Stimulated activated CD8-positive, alpha-beta memory T cell treated with anti-CD3 and anti-CD28 coated beads, Interleukin-4, amount 100 ng/mL, for 1 hour (primary cell): ENCODE measurements at places on chromosomes 7 and 10.

GRCh38 chr10:6301488-6302075 is 98.8 kb downstream of the PFKFB3 start:
- DNase-seq: no peak

DNA sequence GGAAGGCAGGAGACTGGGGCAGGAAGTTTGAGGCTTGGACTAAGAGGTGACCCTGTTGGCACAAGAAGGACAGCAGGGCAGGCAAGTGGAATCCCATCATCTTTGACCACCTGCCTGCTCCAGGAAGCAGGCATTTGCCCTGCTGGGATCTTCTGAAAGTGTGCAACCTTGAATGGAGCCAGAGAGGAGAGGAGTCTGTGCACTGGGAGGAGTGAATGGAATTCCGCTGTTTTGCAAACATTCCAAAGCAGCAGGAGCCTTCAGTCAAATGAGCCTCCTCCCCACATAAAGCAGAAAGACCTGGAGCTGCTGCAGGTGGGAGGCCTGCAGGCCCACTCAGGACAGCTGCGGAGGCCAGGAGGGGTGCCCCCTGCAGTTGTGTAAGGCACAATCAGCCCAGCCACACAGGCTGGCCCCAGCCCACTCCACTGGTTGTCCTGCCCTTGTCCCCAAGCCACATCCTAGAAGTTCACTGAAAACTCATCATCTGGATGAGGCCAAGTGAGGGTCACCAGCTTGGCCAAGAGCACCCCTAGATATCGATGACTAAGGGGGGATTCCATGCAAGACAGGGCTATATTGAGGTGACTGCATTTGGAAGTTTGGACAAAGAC is 249.5 kb downstream of the RPS24 start:
- DNase-seq: no peak

DNA sequence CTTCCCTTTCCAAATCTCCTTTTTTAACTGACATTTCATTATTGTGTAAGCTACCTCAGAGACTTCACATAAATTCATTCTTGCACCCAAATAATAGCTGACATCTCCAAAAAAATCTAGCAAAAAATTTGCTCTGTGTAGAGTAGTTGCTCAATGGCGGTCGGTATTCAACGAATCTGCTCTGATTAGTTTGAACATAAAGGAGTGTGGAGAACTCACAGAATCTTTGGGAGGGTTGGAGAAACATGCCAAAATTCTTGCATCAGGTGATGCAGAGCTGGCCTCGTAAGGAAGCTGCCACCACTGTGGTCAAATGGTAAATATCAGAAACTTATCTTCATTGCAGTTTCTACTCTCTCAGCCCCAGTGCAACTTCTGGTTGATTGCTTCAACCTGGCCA is 201.2 kb upstream of the MDFIC start:
- no peak for DNase-seq

- DNase-seq: no peak
Measured at GRCh38 chr10:21750424-21750823, 216.4 kb downstream of the MLLT10 start.

DNA sequence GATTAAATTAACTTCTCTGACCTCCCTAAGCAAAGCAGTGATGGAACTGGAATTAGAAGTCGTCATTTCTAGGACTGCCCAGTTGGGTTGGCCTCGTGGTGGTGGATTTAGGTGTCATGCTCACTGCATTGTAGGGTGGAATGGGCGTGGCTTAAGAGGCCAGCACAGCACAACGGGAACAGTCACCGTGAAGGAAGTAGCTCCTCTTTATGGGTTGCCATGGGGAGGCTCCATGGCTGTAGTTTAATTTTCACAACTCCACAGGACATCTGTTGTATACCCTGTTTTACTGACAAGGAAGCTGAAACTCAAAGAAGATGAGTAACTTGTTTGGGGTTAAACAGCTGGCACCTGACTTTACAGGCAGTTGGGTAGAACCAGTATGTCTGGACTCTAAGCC is 208.3 kb downstream of the CELF2 start:
- no peak for DNase-seq

GRCh38 chr10:16856092-16856491 is 38.9 kb upstream of the RSU1 start:
- DNase-seq: no peak

DNA sequence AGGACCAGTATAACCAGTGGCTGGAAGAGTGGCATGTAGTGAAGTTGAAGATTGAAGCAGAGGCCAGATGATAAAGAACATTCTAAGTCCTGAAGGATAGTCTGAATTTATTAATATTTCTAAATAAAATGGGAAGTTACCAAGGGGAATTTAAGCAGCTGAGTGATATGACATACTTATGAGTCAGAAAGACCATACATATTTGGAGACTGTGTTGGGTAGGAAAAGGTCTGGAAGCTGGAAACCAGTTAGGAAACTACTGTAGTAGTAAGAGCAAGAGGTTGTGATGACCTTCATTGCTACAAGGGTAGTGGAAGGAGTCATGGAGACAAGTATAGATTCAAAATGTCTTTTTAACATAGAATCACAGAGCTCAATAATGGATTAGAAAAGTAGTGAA is 752.3 kb downstream of the SUGCT start:
- DNase-seq: no peak

DNA sequence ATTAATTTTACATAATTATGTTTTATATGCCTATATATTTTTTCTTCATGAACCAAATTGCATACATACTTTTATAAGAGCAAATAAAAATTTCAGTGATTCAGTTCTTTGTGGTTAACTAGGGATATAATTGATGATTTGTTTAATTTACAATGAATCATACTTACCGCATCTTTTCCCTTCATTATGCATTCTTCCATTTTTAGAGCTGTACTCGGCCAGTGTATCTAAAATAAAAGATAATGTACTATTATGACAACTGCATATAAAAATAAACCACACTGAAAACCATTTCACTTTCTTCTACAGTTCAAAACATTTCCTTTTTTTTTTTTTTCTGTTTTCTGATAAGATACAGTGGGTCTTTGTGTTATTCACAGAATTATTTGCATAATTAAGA is 179.9 kb downstream of the SEMA3E start:
- no peak for DNase-seq

DNA sequence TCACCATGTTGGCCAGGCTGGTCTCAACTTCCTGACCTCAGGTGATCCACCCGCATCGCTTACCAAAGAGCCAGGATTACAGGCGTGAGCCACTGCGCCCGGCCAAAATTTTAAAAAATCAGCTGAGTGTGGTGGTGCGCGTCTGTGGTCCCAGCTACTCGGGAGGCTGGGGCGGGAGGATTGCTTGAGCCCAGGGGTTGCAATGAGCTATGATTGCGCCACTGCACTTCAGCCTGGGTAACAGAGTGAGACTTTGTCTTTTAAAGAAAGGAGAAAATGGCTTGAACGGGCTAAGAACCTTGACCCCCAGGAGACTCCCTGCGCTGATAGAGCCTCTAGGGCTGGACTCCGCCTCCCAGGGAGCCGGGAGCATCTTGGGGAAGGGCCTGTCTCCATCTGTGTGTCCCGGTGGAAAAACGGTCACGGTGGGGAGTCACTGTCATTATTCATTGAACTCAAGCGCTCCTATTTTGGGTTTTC is 760 bp upstream of the KCTD7 start:
- DNase-seq: no peak
